ENCODE measurements at places on chromosomes 3 and 15.

- no peaks in the 10 kb centered on the region for H3K27me3 ChIP-seq
- H3K36me3 ChIP-seq = no peaks in the 10 kb centered on the region
- no peak overlapping the region for H3K27ac ChIP-seq
- H3K4me1 ChIP-seq = no peaks in the 10 kb centered on the region
- H3K4me3 ChIP-seq = no peak overlapping the region
These were observed 495.2 kb upstream of the EPHA6 start for GRCh38 chr3:96319166-96319565.

GRCh38 chr15:33370623-33371020 lies 59.9 kb downstream of the RYR3 start:
- H3K27ac ChIP-seq = no peak overlapping the region
- no peaks in the 10 kb centered on the region for H3K27me3 ChIP-seq
- H3K4me3 ChIP-seq = no peak overlapping the region
- DNase-seq = no peak

GRCh38 chr3:176395240-176395639 lies 802.0 kb downstream of the TBL1XR1 start:
- no peaks in the 10 kb centered on the region for H3K4me1 ChIP-seq
- no peak overlapping the region for H3K27ac ChIP-seq
- no peaks in the 10 kb centered on the region for H3K36me3 ChIP-seq
- H3K27me3 ChIP-seq = no peaks in the 10 kb centered on the region
- DNase-seq = no peak

- no peaks in the 10 kb centered on the region for H3K4me1 ChIP-seq
- no peaks in the 10 kb centered on the region for H3K36me3 ChIP-seq
- H3K27me3 ChIP-seq = no peaks in the 10 kb centered on the region
- DNase-seq = no peak
- H3K27ac ChIP-seq = no peak overlapping the region
These were observed 17.2 kb downstream of the NXPE3 start for GRCh38 chr3:101796077-101796680.

DNA sequence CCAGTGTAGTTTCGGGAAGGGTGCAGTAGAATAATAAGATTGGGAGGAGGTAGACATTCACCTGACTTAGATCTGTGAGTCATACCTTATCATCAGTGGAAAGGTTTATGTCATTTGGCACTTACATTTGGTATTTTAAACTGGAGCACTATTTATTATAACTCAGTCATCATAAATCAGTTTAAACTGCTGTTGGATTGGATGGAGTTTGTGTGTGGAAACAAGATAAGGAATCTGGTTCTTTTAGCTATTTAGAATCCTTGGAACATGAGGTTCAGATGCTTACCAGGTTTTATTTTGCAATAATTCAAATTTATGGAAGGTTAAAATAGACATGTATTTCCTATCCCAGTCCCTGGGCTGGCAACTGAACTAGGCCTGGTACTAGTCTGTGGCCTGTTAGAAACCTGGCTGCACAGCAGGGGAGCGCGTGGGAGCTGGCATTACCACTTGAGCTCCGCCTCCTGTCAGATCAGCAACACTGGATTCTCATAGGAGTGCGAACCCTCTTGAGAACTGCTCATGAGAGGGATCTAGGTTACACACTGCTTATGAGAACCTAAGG lies 34.5 kb downstream of the ZFAND6 start:
- H3K4me3 ChIP-seq = no peak overlapping the region
- peaks cover 15% of the 10 kb centered on the region for H3K4me1 ChIP-seq
- H3K27me3 ChIP-seq = no peaks in the 10 kb centered on the region
- H3K36me3 ChIP-seq = no peaks in the 10 kb centered on the region
- peak overlapping the region; percentile 18 for H3K27ac ChIP-seq

DNA sequence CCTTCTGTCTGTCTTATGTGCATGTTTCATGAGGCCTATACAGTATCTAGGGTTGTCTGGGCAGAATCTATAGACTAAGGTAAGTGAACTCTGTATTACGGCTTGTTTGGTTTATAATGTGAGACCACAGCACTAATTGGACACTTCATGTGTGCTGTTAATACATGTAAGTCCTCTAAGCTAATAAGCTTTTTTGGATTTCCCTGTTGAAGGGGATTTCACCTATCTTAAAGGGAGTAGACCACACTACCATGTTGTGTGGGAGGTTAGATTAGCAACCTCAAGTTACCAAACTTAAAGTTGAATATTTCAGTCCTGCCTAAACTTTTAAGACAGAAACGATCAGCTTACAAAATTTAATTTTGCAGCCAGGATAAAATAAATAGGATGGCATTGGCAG lies 189.8 kb upstream of the GOLIM4 start:
- H3K4me1 ChIP-seq = no peaks in the 10 kb centered on the region
- no peak overlapping the region for H3K4me3 ChIP-seq
- H3K27ac ChIP-seq = no peak overlapping the region
- DNase-seq = no peak

DNA sequence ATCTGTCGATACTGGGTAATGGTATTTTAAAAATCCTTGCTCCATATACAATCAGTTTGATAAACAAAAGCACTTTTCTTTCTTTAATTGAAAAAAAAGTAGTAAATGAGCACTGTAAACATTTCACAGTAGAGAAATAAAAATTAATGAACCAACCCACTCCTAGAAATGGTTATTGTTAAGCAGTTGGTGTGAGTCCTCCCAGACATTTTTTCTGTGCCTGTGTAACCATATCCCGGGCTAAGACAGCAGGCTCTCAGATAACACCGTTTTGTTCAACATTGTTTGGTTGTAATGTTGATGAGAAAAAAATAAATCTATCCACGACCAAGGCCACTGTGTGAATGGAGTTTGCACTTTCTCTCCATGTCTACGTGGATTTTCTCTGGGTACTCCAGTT lies 42.6 kb downstream of the PXK start:
- H3K4me1 ChIP-seq = no peaks in the 10 kb centered on the region
- H3K27ac ChIP-seq = no peak overlapping the region
- no peaks in the 10 kb centered on the region for H3K36me3 ChIP-seq
- no peaks in the 10 kb centered on the region for H3K27me3 ChIP-seq

DNA sequence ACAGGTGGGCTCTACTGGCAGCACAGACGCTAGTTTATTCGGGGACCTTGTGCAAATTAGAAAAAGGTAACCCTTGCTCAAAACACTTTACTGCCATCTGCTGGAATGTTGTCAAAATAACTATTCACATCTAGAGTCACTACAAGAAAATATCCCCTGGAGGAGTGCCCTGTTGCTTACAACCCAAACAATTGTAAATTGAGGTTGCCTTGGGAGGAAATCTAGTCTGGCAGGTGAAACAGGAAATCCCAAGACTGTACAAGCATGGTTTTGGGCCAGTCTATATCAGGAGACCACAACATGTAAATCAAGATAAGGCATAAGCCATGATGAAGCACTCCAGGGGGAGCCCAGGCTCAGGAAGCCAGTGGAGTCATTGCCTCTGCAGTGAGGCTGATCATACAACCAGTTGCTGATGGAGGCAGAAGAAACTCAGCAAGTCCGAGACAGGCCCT lies 136.8 kb upstream of the ACP3 start:
- H3K36me3 ChIP-seq = no peaks in the 10 kb centered on the region
- H3K27ac ChIP-seq = no peak overlapping the region
- H3K4me3 ChIP-seq = no peak overlapping the region
- no peaks in the 10 kb centered on the region for H3K4me1 ChIP-seq
- H3K27me3 ChIP-seq = no peaks in the 10 kb centered on the region

- DNase-seq = no peak
- no peaks in the 10 kb centered on the region for H3K27me3 ChIP-seq
- H3K4me3 ChIP-seq = no peak overlapping the region
- H3K36me3 ChIP-seq = no peaks in the 10 kb centered on the region
- H3K27ac ChIP-seq = no peak overlapping the region
These were observed 61.0 kb downstream of the GPR160 start for GRCh38 chr3:170098753-170099152.

DNA sequence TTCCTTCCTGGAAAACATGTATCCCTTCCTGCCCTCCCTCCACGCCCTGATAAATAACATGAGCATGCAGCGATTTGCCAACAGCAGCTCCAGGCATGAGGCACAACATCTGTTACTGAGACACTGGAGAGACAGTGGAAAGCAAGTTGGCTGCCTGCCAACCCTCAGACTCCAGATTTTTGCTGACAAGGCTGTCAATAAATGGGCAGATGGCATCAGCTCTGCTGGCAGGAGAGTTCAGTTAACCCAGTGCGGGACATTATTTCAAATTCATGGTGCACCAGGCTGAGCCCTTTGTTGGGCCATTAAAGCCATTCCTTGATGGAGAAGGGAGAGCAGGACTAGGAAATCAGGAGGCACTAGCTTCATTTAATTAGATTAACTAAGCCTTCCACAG lies 293.3 kb downstream of the MEX3B start:
- H3K4me1 ChIP-seq = peaks cover 13% of the 10 kb centered on the region
- peak; percentile 80 for DNase-seq
- no peak overlapping the region for H3K4me3 ChIP-seq
- no peak overlapping the region for H3K27ac ChIP-seq
- no peaks in the 10 kb centered on the region for H3K27me3 ChIP-seq

- H3K4me3 ChIP-seq = no peak overlapping the region
- H3K4me1 ChIP-seq = no peaks in the 10 kb centered on the region
- H3K36me3 ChIP-seq = no peaks in the 10 kb centered on the region
- DNase-seq = no peak
- H3K27ac ChIP-seq = no peak overlapping the region
These were observed 139.9 kb downstream of the GREM1 start for GRCh38 chr15:32857732-32858131.

GRCh38 chr3:46607603-46608028 lies 4.7 kb upstream of the FAM240A start:
- no peaks in the 10 kb centered on the region for H3K36me3 ChIP-seq
- H3K4me3 ChIP-seq = no peak overlapping the region
- DNase-seq = no peak
- H3K27me3 ChIP-seq = no peaks in the 10 kb centered on the region
- H3K27ac ChIP-seq = no peak overlapping the region

- H3K36me3 ChIP-seq = no peaks in the 10 kb centered on the region
- no peak for DNase-seq
- H3K27me3 ChIP-seq = no peaks in the 10 kb centered on the region
- no peaks in the 10 kb centered on the region for H3K4me1 ChIP-seq
- H3K4me3 ChIP-seq = no peak overlapping the region
These were observed 11.7 kb upstream of the CCK start for GRCh38 chr3:42277676-42278075.

GRCh38 chr3:30605706-30606300 lies 598 bp upstream of the TGFBR2 start:
- peak overlapping the region; percentile 98 for H3K4me3 ChIP-seq
- no peaks in the 10 kb centered on the region for H3K4me1 ChIP-seq
- no peak for DNase-seq
- no peaks in the 10 kb centered on the region for H3K27me3 ChIP-seq

DNA sequence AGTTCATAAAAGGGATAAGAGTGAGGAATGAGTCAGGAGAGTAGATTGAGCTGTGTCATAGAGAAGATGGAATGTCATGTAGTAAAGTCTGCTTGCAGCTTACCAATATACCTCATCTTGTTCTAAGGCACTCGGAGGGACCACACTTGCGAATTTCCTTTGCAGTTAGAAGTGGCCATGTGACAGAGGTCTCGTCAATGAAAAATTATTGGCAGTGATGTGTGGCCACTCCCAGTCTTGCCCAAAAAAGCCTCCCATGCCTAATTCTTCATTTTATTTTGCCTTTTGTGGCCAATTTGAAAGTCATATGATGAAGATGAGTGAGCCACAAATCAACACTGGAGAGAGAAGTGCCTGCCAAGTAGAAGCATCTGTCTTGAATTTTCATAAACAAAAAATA lies 465.6 kb upstream of the ZNF385D start:
- H3K27me3 ChIP-seq = no peaks in the 10 kb centered on the region
- H3K4me3 ChIP-seq = no peak overlapping the region
- no peaks in the 10 kb centered on the region for H3K36me3 ChIP-seq
- no peaks in the 10 kb centered on the region for H3K4me1 ChIP-seq

GRCh38 chr3:73459711-73460110 lies 165.0 kb downstream of the PDZRN3 start:
- no peaks in the 10 kb centered on the region for H3K4me1 ChIP-seq
- H3K27me3 ChIP-seq = no peaks in the 10 kb centered on the region
- no peak overlapping the region for H3K4me3 ChIP-seq
- H3K36me3 ChIP-seq = no peaks in the 10 kb centered on the region

GRCh38 chr15:101188637-101189408 lies 63.0 kb downstream of the CHSY1 start:
- peak overlapping the region; percentile 87 for H3K27ac ChIP-seq
- H3K27me3 ChIP-seq = no peaks in the 10 kb centered on the region
- DNase-seq = peak; percentile 76
- peaks cover 45% of the 10 kb centered on the region for H3K4me1 ChIP-seq
- H3K4me3 ChIP-seq = peak overlapping the region; percentile 13

DNA sequence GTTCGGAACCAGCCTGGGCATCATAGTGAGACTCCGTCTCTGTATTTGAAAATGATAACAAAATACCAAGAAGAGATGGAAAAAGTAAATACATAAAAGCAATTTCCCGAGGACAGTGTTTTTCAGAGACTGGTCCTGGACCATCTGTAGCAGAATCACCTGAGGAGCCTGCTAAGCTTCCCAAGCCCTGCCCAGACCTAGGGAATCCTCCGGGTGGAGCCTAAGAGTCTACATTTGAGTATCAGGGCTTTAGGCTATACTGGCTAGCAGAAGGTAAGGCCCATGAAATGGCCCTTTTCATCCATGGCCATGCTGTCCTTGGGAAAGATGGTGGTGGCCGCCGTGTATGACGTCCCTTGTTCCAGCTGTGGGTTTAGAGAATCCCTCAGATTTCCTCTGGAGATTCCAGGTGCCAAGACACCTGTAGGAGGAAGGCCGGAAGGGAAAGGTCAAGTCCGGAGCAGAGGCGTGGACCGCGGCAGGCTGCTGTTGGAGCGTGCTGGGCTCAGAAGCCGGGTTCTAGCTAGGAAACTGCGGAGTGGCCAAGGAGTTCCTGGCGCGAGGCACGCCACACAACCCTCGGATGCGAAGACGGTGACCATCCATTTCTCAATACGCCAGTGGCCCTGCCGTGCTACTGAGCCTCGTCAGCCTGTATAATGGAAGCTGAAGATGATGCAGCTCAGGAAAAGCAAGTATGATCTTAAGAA lies 50.9 kb downstream of the TMEM44 start:
- H3K27ac ChIP-seq = no peak overlapping the region
- DNase-seq = no peak
- H3K36me3 ChIP-seq = no peaks in the 10 kb centered on the region
- H3K27me3 ChIP-seq = no peaks in the 10 kb centered on the region
- H3K4me3 ChIP-seq = no peak overlapping the region

GRCh38 chr15:67788986-67789385 lies 36.3 kb upstream of the SKOR1 start:
- no peaks in the 10 kb centered on the region for H3K27me3 ChIP-seq
- no peak overlapping the region for H3K4me3 ChIP-seq
- no peak for DNase-seq
- H3K4me1 ChIP-seq = no peaks in the 10 kb centered on the region
- H3K27ac ChIP-seq = no peak overlapping the region

- DNase-seq = no peak
- H3K4me3 ChIP-seq = no peak overlapping the region
- no peaks in the 10 kb centered on the region for H3K27me3 ChIP-seq
- H3K27ac ChIP-seq = no peak overlapping the region
- no peaks in the 10 kb centered on the region for H3K36me3 ChIP-seq
These were observed 83.8 kb downstream of the MYLK start for GRCh38 chr3:123800362-123800682.
